Effector CD8-positive, alpha-beta T cell (primary cell): ENCODE measurements at places on chromosomes 13 and 19.

- DNase-seq, result no peak
Measured at GRCh38 chr19:1705367-1705766, 47.9 kb upstream of the ONECUT3 start.

DNA sequence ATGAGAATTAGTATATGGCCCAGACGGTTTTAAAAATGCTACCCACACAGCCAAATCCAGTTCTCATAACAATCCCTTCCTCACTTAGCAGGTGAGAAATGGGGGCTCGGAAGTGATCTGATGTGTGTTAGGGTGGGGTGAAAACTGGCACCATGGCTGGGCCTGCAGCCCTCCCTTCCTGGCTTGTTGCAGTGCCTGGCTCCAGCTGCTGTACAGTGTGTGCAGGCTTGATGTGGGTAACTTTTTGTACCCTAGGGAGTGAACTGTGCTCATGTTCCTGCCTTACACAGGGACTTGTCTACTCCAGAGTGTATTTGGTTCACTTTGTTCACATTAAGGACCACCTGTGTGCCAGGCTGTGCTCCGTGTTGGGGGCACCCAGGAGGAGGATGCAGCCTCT is 177.2 kb downstream of the LMO7 start:
- DNase-seq, result no peak

GRCh38 chr13:37274569-37275497 is 169.4 kb upstream of the CSNK1A1L start:
- no peak for DNase-seq

DNA sequence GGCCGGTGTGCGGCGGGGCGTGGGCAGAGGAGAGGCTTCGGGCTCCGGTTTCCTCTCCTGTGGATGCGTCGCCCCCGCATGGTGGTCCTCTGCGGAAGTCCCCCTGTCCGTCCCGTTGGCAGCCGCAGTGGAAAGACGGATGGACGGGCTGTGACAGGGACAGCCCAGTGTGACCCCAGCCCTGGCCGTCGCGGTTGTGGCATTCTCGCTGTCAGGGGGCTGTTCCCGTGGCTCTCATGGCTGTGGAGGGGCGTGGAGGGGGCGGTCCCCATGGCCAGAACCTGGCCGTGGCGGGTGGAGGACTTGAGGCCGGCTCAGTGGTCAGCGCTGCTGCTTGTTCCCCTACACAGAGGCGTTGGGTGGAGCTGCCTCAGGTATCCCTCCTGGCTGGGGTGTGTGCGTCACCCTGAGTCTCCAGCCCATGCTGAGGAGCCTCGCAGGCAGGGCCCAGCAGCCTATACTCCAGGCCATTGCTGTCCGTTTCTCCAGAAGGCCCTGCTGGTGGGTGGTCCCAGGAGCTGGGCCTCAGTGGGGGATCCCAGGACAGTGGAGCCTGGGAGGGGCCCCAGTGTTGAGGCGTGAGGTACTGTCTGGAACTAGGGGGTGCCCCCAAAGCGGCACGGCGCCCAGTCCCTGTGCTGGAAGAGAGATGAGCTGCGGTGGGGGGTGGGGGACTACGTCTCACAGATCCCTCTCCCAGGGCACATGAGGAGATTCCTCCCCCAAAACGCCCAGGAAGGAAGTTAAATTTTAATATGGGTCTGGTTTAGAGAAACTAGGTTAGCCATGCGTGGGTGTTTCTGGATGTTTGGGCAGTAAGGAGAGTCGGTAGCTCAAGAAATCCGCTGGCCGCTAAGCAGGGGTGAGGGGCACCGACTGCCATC is 20.3 kb downstream of the CSNK1G2 start:
- DNase-seq, result no peak

DNA sequence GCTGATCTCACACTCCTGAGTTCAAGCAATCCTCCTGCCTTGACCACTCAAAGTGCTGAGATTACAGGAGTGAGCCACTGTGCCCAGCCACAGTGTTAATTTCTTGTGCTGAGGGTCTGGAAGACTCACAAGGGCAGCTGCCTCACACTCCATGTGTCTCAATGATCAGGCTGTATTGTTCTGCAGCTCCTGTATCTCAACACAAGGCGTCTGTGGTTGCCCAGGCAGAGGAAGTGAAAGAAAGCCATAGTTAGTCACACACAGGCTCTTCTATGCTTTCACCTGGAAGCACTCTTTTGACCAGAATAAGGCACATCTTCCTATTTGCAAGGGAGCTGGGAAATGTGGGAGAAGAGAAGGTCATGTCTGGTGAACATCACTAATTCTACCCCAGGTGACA is 107.3 kb upstream of the ZNF507 start:
- no peak for DNase-seq

DNA sequence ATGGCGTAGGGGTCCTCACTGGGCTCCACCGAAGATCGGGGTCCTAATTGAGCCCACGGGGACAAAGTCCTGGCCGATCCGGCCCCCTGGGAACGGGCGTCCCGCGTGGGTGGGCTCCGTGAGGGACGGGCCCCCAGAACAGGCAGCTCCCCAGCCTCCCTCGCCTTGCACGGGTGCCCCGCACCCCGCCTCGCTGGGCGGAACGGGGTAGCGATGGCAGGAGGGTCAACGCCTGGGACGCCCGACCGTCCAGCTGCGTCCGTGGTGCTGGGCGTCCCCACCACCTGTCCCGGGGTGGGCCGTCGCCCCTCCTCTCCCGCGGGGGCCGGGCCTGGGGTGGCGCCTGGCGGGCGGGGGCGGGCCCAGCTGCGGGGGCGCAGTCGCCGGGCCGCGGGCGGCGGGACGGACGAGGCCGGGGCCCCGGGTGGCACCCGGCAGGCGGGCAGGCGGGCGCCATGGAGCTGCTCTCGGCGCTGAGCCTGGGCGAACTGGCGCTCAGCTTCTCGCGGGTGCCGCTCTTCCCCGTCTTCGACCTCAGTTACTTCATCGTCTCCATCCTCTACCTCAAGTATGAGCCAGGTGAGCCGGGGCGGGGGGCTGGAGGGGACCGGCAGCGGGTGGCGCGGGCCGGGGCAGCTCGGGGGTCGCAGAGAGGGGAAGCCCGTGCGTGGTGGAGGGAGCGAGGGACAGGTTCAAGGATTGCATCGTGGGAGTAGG is at the start of gene TMEM38A:
Gene TMEM38A, plus strand, starts transcription at position 377 of the 717 bp plus-strand sequence. Its CDS starts 79 bp downstream, at position 456.
- peak; percentile 27 for DNase-seq

DNA sequence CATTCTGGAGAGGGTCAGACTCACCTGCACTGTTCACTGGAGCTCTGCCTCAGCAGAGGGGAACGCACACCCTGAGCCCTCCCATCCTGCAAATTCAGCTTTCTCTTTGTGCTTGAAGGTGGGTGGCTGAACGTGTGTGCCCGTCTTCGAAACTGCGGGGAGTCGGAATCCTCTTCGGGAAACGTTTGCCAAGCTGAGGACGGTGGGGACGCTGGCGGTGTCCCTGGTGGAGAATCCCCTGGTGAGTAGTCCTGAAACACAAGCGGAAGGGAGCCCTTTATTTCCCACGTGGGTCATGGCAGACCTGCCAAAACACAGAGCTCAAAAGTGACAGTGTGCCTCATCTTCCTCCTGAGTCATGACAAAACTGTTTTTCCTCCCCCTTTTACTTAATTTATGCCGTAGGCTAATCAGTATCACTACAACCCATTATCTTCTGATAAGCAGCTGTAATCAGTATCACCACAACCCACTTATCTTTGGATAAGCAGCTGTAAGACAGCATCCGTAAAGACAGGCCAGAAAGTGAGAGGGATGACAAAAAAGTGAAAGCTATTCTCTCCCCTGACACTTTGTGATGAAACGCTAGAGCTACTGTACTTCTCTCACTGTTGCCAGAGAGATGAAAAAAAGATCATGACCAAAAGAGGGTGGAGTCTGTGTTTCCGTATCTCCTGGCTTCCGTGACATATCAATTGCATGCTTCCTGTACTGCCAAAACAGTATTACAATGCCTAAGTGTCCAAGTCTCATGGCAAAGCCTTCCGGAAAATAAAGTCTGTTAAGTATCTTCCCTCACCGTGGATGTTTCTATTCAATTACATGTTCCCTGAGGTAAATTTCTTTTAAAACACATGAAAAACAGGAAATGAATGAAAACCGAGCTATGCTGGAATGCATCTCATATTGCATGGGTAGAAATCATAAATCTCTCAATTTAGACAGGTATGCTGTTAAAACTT is 155.5 kb downstream of the TBC1D4 start:
- peak; percentile 29 for DNase-seq

- no peak for DNase-seq
Measured at GRCh38 chr13:26529441-26529840, 28.0 kb upstream of the WASF3 start.

DNA sequence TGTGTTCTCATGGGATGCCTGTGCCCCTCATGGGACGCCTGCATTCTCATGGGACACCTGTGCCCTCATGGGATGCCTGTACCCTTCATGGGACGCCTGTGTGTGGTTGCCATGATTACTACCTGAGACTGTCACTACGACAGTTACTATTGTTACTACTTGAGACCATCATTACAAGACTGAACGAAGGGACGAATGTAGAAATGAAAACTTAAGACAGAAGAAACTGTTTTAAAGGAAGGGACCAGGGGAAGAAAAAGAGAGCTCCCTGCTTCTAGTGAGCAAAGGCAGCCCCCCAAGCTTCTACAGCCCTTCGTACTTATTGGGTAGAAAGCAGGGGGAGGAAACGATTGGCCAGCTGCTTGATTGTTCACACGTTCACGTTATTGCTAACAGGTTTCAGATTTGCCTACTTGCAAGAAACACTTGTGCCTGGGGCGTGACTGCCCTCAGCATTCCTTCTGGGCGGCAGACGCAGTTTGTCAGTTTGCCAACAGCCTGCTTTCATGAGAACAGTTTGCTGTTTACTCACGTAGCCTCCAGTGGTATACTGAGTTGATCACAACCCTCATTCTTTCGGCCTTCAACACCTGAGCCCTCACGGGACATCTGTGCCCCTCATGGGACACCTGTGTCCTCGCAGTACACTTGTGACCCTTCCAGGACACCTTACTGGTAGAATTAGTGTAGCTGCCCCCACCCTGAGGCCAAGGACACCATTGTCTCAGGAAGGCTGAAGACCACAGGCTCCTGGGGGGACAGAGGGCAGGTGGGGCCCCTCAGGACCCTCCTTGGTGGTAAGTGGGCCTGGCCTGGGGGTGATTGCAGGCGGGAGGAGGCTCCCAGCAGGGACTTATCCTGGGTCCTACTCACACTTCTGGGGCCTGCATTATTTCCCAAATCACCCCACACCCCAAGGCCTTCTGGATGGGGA is 2.5 kb upstream of the S1PR4 start:
- no peak for DNase-seq

DNA sequence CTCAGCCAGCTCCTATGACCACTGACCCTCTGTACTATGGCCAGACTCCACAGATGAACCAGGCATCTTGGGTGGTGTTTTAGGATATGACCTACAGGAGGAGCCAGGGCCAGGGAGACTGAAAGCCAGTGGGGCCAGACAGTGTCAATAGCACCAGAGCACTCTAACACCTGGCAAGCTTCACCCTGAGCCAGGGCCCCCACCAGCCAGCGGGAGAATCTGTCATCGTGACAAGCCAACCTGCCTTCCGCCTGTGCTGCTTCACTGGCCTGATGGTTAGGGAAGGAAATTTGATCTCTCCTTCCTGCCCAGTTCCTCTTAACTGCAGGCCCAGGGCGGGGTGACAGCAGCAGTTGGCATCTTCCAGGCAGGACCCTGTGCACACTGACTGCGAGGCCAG is 222.4 kb downstream of the UQCRFS1 start:
- DNase-seq, result no peak

DNA sequence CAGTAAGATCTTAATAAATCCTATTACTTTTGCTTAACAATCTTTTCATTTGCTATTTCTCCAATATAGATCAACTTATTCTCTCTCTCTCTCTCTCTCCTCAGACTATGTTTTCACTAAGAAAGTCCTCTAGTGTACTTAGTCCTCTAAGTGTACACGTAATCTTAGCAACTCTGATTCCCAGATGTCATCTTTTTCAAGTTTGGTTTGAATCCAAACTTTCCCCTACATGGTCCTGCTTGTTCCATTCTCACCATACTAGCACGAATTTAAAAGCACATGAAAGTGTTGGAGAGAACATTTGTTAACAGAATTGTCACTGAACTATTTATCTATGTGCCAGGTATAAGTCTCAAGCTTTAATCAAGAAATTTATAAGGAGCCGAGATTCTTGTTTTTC is 202.9 kb downstream of the SPRY2 start:
- DNase-seq, result no peak

- DNase-seq, result no peak
Measured at GRCh38 chr13:91097269-91097668, 250.2 kb upstream of the MIR17HG start.

DNA sequence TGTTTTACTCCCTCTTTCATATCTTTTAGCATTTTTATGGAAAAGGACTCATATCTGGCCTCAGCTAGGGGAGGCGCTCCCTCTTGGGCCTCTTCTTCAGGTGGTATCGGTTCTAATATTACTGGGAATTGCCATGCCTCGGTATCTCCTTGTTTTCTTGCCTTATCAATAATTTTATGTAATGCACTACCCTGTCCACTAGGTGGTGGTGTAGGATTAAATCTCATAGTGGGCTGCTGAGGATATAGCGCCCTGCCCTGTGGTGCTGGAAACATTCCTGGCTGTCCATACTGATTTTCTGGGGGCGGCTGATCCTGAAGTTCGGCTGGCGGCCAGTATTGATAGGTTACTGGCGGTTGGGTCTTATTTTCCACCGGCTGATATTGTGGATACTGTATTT is 35.8 kb downstream of the ZNF420 start:
- DNase-seq, result no peak
